ENCODE measurements at places on chromosomes 6 and 20. TPM values are rescaled to one million over a fixed set of nuclear protein-coding genes. Genes with fewer than 3 reads are reported as not detected.

DNA sequence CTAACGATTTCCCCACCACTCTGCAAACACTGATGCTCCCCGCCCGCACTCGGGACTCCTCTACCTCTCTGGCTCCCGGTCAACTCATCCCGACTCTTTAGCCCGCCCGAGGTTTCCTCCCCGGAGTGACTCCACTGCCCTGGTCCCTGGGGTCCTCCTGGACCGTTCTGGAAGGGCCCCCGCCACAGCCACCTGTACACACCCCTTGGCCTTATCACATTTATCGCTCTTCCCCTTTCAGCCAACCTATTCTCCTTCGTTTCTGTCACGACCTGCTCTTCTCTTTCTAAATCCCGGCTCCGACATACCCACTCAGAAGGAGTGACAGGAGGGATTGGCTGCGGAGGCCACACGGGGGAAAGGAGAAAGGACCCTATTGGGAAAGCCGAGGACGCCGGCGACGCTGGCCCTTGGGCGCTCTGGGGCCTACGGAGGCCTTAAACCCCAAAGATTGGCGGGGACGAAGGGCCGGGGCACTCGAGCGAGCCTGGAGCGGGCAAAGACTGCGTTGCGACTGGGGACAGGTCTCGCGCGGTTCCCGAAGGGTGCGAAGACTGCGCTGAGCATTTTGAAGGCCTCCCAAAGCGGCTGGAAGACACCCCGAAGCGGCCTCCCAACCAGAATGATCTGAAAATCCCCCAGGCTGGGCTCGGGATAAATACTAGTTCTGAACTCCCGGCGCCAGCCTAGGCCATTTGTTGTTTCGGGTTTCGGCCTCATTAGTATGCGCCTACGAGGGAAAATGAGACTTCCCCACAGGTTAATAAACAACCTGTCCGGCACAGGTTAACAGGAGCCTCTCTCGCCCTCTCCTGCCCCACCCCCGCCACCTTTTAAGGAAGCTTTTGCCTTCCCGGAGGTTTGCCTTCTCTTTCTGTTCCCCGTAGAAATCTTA, 9.2 kb downstream of the SIM1 start:
- no peak for DNase-seq

DNA sequence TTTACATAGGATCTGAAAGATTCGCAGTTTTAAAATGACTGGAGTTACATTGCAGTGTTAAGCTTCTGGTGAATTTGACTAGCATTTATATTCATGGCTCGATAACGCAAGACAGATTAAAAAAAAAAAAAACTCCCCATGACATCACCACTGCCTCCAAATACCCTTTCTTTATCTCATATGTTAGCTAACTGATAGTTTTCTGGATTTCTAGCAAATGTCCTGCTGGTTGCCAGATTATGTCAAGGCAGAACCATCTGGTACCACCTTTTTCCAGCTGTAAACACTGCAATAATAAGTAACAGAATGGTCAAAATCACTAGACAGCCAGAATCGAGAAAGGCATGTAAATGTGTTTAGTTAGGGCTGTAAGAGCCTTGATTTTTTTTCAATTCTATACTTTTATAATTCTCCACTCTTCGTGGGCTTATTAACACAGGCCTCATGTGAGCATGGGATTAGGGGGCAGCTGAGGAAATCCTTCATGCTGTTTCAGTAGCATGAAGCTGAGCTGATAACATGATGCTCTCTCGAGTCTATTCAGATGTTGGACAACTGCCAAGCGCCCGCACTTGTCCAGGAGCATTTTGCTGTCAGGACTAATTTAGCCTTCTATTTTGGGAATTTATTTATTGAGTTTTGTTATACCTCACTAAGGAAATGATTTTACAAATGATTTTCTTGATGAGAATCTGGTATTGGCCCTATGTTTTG, 166.0 kb upstream of the SCGN start:
- no peak for DNase-seq

HLA-DRB5 gene
- not detected for total RNA-seq

GRCh38 chr20:31260326-31260932, 3.0 kb downstream of the DEFB115 start:
- DNase-seq = peak; percentile 49

Data from PC-3 (cell line).